Activated naive CD8-positive, alpha-beta T cell treated with anti-CD3 and anti-CD28 coated beads, Interleukin-2, amount 10 ng/mL, durations not matched to agents 7 days and 5 days (primary cell): ENCODE measurements at places on chromosomes 3 and 15.

- H3K4me1 ChIP-seq = no peaks in the 10 kb centered on the region
- no peaks in the 10 kb centered on the region for H3K27me3 ChIP-seq
- H3K36me3 ChIP-seq = no peaks in the 10 kb centered on the region
Observed at GRCh38 chr3:117844676-117845075, 1135.1 kb downstream of the TUSC7 start.

- no peak overlapping the region for H3K27ac ChIP-seq
- H3K4me1 ChIP-seq = no peaks in the 10 kb centered on the region
- no peak overlapping the region for H3K4me3 ChIP-seq
- no peaks in the 10 kb centered on the region for H3K27me3 ChIP-seq
- H3K36me3 ChIP-seq = no peaks in the 10 kb centered on the region
Observed at GRCh38 chr3:155038203-155038554, 41.9 kb upstream of the MME start.

GRCh38 chr3:34357461-34357860 is 559.0 kb downstream of the PDCD6IP start:
- H3K27me3 ChIP-seq = no peaks in the 10 kb centered on the region
- H3K36me3 ChIP-seq = no peaks in the 10 kb centered on the region
- no peak for DNase-seq
- H3K4me3 ChIP-seq = no peak overlapping the region

GRCh38 chr3:107387555-107387954 is 10.3 kb downstream of the CCDC54 start:
- no peak overlapping the region for H3K4me3 ChIP-seq
- H3K27ac ChIP-seq = no peak overlapping the region
- no peaks in the 10 kb centered on the region for H3K36me3 ChIP-seq
- no peak for DNase-seq

- H3K36me3 ChIP-seq = no peaks in the 10 kb centered on the region
- H3K27me3 ChIP-seq = peaks cover 3% of the 10 kb centered on the region
- no peak overlapping the region for H3K4me3 ChIP-seq
- H3K27ac ChIP-seq = no peak overlapping the region
- no peaks in the 10 kb centered on the region for H3K4me1 ChIP-seq
Observed at GRCh38 chr3:153973722-153974265, 147.4 kb upstream of the ARHGEF26 start.

DNA sequence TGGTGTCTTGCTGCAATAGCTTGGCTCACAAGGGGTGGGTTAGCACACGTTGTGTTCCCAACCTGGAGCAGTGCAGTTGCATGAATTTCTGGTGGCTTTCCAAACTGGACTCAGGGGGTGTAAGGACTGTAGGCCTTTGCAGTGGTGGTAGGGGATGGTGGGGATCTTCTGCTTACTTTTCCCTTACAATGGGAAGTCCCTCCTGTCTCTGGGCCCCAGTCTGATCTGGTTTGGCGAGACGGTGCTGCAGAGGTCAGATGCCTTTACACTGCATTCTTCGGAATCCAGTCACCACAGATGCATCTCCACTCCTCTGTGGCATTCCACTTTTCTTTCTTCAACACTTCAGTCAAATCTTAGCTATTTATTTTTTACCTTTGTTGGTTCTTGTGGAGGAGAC is 132.1 kb downstream of the DOCK3 start:
- no peak overlapping the region for H3K4me3 ChIP-seq
- no peak overlapping the region for H3K27ac ChIP-seq
- H3K4me1 ChIP-seq = no peaks in the 10 kb centered on the region
- DNase-seq = no peak
- H3K27me3 ChIP-seq = peaks cover 2% of the 10 kb centered on the region
